Urinary bladder (tissue), 4 donors: ENCODE measurements at places on chromosomes 12 and 14.

DNA sequence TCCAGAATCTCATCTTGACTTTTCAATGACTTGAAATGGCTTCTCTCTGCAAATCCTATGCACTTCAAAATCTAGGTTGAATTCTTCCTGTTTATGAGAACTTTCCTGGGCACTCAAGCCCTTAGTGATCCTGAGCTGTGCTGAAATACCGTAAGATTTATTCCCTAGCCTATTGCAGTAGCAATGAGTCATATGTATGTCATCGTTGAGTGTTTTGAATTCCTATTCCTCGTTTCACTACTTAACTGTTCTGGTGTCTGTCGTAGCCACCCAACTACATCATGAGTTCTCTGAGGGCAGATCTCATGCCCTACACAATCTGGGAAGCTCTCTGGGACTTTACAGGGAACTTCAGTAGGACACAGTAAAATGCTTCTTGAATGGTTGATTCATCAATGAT lies 190.8 kb upstream of the TMEM132C start:
- no peak for DNase-seq

- DNase-seq, result no peak
Measured at GRCh38 chr12:94333396-94333795, 126.3 kb downstream of the CEP83 start.

DNA sequence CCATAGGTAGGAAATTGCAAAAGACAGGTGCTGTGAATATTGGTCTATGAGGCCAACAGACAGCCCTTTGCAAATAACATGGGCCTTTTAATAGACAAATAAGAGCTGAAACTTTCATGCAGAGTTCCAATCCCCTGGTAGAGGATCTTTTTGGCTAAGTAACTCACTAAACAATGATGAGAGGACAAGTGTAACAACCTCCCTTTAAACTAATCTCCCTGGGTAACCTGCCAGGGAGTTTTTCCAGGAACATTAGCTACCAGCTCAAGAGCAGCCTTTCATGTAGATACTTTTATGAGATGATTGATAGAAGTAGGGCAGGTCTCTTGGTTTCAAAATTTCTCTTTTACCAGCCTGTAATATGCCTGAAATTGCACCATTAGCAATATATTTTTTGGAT lies 13.8 kb upstream of the CACNA1C start:
- no peak for DNase-seq

GRCh38 chr12:80469681-80470080 lies 25.6 kb downstream of the PTPRQ start:
- no peak for DNase-seq

DNA sequence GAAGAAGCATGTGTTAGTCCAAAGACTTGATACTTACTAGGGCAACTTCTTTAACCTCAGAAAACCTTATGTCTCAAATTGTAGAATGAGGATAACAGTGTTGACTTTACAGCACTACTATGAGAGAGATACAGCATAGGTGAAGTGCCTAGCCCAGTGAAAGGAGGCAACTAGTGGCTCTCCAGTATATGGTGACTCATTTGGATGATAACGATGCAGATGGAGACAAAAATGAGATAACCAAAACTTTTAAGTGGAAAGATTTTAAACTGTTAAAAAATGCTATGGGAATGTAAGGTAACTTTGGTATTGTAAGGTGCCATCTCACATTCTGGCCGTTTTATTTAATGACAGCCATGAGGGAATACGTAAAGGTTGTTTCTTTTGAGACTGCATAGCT lies 2.7 kb downstream of the PHC1 start:
- DNase-seq, result no peak

DNA sequence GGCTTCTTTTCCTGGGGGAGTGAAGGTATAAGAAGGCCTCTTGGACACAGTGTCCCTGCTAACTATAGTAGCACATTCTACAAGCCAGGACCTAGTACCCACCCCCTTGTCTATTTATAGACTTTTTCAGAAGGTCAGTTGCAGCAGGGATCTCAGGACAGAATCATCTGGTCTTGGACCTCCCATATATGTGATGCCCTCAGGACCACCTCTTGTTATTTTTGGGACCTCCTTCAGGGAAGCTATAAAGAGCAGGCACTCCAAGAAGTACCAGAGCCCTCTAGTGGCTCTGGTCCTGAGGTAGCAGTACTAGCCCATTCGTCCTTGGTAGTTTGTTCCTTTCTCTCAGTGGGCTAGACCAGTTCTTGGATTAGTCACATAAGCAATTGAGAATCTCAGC lies 4.3 kb downstream of the COQ10A start:
- no peak for DNase-seq
